ENCODE measurements at places on chromosomes 11 and 22.

DNA sequence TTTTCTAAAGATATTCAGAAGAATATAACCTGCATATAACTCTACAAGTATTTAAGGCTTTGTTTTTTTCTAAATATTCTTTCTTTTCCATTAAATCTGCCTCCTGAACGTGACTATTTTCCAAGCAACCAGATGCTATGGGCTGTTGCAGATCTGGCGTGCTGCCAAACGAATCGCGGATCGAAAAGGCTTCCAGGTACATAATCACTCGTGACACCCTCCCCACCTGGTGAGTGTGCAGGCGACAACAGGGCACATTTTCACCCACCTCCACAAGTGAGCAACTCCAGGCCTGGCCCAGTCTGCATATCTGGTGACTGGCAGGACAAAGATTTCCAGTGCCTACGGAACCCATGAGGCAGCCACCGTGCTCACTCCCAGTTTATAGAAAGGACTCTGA, 660.1 kb downstream of the OPCML start:
- DNase-seq: no peak

DNA sequence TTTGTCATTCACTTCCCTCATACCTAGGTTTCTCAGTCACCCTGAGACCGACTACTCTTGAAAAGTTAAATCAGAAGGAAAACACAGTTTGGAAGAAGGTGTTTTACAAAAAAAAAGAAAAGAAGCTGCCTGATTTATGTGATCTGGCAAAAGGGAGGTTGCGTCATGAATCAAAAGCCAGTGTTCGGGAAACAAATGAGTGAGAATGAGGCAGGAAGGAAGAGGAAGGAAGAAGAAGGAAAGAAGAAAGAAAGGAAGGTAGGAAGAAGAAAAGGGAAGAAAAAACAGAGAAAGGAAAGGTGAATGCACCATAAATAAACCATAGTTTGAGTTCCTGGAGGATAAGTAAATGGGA, 314.6 kb downstream of the BLID start:
- no peak for DNase-seq

- peak; percentile 13 for DNase-seq
Measured at GRCh38 chr11:3735827-3736226, 61.5 kb downstream of the NUP98 start.

DNA sequence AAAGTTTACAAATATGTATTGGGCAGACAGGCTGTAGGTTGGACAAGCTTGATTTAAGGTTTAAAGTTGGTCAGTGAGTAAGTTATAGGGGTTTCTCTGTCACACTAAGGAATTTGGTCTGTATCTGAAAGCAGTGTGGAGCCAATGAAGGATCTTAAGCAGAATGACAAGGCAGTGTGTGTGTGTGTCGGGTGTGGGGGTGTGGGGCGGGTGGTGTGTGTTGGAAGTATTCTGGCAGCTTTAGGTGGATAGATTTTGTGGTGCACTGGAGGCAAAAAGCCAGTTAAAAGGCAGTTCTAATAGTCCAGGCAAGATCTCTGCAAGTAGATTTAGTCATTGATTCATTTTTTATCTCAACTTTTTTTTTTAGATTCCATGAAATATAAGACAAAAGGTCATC, 1006.8 kb upstream of the CCDC90B start:
- no peak for DNase-seq

GRCh38 chr11:75902631-75903030, 87.6 kb downstream of the UVRAG start:
- DNase-seq: no peak

DNA sequence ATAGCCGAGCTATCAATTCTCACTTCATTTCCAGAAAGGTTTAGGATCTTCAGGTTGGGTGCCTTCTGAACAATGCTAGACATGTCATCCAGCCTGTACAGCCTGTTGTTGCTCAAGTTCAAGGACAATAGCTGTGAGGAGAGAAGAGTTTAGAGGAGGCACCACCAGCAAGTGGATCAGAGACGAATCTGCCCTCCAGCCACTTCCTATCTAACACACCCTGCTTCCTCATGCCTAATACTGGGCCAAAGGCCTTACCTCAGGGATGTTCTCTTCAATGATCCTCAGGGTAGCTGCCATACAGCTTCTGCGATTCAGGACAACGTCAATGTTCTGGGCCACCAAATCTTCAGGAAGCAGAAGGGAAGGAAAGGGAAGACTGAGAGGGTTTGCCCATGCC, 4.2 kb downstream of the NXF1 start:
- DNase-seq: no peak

DNA sequence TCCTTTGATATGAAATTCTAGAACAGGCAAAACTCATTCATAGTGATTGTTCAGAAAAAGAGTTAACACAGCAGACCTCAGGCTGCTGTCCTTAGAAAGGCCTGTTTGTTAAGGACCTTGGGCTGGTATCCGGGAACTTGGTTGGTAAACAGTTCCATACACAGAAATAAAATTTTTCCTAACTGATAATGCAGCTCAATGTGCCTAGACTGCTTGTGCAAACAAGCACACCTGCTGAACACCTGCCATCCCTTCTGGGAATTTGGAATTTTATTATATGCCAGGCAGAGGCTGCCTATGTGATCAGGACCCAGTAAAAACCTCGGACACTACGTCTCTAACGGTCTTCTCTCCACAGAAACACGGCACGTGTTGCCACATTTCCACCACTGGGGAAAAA, 11.5 kb downstream of the THAP12 start:
- no peak for DNase-seq

DNA sequence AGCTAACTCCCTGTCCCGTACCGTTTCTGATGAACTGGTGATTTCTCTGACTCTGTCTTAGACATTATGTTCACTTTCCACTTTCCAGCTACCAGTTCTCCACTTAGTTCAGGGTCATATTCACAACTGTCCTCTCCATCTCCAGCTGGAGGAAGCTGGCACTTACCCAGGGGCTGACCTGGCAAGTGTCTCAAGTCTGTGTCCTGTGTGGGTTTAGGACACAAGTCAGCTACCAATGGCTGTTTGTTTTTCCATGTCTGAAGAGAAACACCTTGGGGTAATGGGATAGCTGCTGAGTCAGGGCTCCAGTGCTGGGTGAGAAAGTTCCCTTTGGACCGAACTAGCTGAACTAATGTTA, 134.4 kb downstream of the CSNK2A3 start:
- no peak for DNase-seq

- no peak for DNase-seq
Measured at GRCh38 chr11:117187007-117187406, 8.5 kb downstream of the SIDT2 start.

GRCh38 chr22:26968859-26969523, 311.6 kb downstream of the MIAT start:
- no peak for DNase-seq

- no peak for DNase-seq
Measured at GRCh38 chr11:68096962-68097361, 24.2 kb downstream of the CHKA start.

- no peak for DNase-seq
Measured at GRCh38 chr11:63931045-63931444, 7.8 kb upstream of the NAA40 start.

- no peak for DNase-seq
Measured at GRCh38 chr11:98566978-98567377, 453.8 kb upstream of the CNTN5 start.

DNA sequence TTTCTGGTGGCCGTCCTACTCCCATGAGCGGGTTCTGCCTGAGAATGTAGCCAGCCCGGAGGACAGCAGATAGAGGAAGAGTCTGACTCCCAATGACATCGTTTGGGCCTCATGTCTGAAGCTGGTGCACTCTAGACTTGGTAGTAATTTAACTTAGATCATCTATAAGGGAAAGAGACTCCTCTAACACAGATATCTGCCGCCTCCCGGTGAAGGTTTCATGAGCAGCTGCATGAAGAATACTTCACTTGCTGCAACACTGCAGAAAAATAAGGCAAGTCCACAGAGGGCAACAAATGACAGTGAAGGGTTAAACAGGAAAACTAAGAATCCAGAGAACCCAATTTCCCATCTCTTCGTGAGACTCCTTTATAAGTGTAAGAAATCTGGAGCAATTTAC, 5.9 kb upstream of the ARL2 start:
- no peak for DNase-seq

GRCh38 chr22:19291218-19291579, 320 bp downstream of the CLTCL1 start:
- peak; percentile 21 for DNase-seq

DNA sequence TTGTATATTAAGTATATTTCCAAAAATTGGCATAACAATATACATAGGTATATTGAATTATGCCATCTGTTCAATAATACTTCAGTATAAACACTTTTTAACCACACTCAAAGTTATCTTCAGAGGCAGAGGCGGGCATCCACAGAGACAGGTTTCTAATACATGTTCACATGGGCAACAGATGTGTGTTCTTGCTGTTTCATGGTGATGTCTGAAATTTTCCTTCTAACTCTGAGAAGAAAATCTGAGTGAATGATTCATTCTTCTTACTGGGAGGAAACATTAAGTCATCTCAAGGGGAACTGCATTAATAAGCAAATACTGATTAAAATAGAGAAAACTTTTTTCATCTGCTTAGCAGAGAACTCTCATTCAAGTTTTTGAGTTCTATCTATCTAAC, 1074.5 kb downstream of the LRRC4C start:
- DNase-seq: peak; percentile 4

GRCh38 chr11:15557457-15558230, 442.9 kb downstream of the INSC start:
- no peak for DNase-seq

- DNase-seq: peak; percentile 54
Measured at GRCh38 chr11:18617688-18618341, 16.3 kb downstream of the SPTY2D1 start.

- no peak for DNase-seq
Measured at GRCh38 chr22:30927806-30928205, 40.8 kb downstream of the MORC2 start.

GRCh38 chr11:64006398-64006797, 20.2 kb downstream of the OTUB1 start:
- DNase-seq: no peak

GRCh38 chr11:119081682-119082260, 2.9 kb upstream of the HMBS start:
- DNase-seq: no peak

DNA sequence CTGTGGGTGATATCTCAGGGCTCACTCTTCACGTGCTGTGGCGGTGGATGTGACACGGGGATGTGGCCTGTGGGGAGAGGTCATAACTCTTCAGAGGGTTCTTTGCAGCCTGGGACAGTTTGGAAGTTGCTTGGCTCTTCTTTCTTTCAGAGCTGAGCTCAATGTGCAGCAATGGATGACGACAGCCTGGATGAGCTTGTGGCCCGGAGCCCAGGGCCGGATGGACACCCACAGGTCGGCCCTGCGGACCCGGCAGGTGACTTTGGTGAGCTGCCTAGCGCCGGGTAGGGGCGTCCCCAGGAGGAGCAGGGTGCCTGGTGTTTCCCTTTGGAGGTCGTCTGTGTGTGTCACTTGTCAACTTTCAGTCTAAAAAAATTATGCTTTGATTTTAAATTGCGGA, 5.1 kb downstream of the PHRF1 start:
- no peak for DNase-seq

DNA sequence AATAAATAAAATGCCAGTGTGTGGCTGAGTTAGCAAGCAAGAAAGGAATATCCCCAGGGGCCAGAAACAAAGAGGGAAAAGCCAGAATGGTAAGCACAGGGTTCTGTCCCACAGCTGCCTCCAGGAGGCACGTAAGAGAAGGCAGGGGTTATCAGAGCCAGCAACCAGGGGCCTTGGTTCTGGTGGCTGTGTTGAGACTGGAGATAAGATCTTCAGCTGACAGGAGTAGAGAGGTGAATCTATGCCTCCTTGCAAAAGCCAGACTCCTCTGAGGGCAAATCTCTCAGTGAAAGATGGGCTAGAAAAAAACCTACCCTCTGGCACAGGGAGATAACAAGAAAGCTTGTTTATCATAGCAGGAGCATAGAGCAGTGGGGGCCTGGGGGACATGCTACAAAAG, 29.8 kb upstream of the NFAM1 start:
- DNase-seq: no peak

- no peak for DNase-seq
Measured at GRCh38 chr11:70204466-70204799, 1.3 kb downstream of the FADD start.

DNA sequence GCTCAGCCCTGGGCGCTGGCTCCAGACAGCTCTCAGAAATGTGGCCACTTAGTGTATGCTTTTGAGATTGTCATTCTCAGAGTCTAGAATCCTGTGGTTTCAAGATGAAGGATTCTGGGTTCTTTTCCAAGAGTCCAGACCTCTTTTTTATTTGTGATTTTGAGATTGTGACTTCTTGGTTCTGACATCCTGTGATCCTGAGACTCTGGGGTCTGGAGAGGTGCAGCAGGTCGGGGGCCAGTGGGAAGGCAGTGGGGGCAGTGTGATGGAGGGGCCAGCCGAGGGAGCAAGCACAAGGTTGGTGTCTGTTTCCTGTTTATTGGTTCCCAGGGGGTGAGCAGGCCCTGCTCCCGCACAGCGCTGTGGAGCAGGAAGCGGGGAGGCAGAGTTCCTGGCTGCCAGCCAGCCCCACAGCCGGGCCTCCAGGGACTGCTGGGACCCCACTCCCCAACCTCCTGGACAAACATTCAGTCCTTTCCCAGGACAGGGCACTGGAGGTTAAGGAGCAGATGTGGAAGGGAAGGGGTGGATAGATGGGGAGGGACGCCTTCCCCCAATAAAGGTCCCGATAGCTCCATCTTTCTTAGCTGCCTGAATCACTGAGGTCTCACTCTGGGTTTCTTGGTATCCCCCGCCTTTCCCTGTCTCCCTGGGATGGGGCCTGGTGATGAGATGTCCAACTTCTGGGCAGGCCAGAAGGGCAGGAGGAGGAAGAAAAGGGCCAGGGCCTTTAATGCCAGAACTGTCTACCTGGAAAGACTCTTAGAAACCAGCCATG, 13.7 kb downstream of the ARHGEF17 start:
- peak; percentile 70 for DNase-seq

DNA sequence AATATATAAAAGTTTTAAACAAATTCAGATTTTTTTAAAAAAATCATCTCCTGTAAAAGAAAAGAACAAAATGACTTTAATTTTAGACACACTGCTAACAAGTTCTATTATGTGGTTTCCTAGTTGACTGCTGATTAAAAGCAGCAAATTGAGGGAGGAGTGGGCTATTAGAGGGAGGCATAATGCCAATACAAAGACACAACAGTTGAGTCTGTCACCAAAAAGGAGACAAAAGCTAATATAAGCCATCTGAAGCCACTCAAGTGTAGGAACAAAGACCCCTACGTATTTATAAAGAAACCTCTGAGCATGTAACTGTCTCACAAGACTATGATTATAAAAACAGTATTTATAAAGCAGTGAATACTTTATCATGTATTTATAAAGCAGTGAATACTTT, 28.6 kb downstream of the TMEM123 start:
- no peak for DNase-seq

DNA sequence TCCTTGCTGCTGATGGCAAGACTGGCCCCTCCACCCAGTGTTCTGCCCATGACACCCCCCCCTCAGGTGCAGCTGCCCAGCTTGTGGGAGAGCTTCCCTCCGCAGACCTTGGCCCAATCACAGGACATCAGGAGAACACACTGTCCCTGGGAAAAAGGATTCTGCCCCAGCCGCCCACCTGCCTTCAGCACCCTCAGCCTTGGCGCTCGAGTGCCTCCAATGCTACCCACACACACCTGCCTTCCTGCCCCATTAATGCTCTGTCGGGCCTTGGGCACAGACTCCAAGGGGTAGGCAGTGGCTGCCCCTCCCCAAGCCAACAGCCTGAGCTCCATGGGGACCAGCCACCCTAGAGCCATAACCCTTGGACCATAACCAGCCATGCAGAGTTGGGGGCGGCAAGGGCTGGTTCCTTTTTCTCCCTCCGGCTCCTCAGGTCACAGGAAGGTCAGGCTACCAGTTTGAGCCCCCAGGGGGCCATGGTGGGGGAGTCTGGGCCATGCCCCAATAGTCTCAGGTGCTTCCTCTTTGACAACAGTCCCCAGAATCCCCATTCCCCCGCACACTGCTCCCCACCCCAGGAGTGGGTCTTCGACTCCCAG, 1.3 kb upstream of the ZNF70 start:
- no peak for DNase-seq

All from fibroblast of pulmonary artery (primary cell).